Endodermal cell (in vitro differentiated cells): ENCODE measurements at places on chromosomes 1 and 21. TPM values are rescaled to one million over a fixed set of nuclear protein-coding genes. Genes with fewer than 3 reads are reported as not detected.

- DNase-seq = no peak
Observed at GRCh38 chr1:185966471-185966870, 232.3 kb downstream of the HMCN1 start.

Gene MSH4
- 0.13 to 0.34 TPM (median 0.14 TPM) in 3 replicates for total RNA-seq

GRCh38 chr1:192756847-192757246 is 52.0 kb upstream of the RGS2 start:
- peak; percentile 63 for DNase-seq

DNA sequence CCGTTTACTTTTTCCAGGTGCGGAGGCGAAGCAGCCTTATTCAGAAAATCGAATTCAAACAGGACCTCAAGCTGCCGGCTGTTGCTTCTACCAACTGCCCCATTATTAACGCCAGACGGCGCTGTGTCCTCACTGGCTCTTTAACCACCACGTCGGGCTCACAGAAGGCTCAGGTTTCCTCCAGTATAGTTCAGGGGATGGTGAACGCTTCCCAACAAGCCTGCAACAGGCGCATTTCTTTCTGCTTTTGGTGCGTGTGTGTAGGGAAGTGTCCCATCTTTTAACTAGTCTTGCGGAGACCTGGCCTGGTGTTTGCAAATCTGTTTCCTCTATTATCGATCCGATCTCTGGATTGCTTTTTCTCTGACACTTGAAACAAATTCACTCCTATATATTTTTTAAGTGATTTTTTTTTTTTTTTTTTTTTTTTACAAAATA is 791 bp upstream of the STUM start:
- peak; percentile 94 for DNase-seq

DNA sequence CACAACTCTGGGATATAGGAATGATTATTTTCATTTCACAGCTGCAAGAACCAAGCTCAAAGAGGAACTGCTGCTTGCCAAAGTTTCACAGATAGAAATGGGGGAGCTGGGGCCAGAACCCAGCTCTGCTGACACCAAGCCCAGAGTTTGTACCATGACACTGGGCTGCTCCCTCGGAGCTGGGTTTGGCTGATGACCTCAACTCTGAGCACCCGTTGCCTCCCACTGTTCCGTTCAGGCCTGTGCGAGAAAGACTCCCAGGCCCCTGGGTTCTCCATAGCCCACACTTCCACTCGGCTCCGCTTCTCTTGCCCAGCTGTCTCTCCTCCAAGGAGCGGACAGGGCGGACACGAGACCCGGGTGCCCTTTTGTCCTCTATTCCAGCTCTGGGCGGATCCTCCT is 55.2 kb downstream of the NGF start:
- no peak for DNase-seq

Gene PLA2G2C
- not detected in 2 replicates for total RNA-seq

DNA sequence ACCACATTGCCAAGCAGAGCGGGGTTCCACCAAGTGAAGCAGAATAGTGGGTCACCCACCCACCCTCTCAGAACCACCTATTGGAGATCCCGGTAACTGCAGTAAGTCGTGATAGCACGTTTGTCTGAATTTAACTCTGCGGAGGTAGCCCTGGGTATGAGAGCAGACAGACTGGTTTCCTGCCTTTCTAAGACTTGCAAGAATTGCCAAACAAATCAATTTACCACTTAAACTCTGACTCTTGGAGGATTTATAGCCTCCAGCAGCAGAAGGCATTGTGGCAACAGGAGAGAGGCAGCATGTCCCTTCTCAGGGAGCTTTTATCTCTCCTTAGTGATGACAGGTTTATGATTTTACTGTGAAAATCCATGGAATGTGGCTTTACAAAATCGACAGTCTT is 287.9 kb upstream of the FMN2 start:
- DNase-seq = no peak

Gene MTMR11
- 5.3 and 6.6 TPM in 2 replicates for total RNA-seq

GRCh38 chr1:159076438-159077119 is at the start of gene AIM2:
Gene AIM2 (minus strand): TSS chr1:159076766. CDS start chr1:159073499, 3,267 bp downstream.
- DNase-seq = no peak

- DNase-seq = no peak
Observed at GRCh38 chr1:57340334-57341070, 83.4 kb downstream of the DAB1 start.

- DNase-seq = no peak
Observed at GRCh38 chr1:171081314-171081753, 9.4 kb upstream of the FMO3 start.

Gene IL22RA1
- total RNA-seq = not detected in 2 replicates

GRCh38 chr1:77831976-77832711 is 52.7 kb downstream of the MIGA1 start:
- no peak for DNase-seq

- DNase-seq = no peak
Observed at GRCh38 chr1:34874296-34874952, 14.9 kb upstream of the SMIM12 start.

DNA sequence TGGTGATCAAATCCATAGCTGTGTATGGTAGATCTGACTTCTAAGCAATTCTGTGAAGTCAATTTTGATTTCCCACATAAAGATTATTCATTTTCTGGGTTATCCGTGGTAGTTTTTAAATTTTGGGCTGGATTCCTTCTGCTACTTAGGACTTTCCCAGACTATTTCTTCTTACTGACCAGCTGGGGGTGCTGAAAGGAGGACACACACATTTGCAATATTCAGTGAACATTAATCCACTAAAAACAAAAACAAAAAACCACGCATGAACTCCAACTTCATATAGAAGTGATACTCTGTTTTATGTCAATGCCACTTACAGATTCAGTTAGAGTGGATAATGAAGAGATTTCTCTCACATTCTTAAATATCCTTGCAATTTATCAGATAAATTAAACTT is 105.4 kb downstream of the KCTD3 start:
- no peak for DNase-seq

GRCh38 chr1:178161516-178161915 is 67.6 kb downstream of the RASAL2 start:
- DNase-seq = no peak

GRCh38 chr1:87176514-87176913 is 152.2 kb upstream of the LMO4 start:
- no peak for DNase-seq

DNA sequence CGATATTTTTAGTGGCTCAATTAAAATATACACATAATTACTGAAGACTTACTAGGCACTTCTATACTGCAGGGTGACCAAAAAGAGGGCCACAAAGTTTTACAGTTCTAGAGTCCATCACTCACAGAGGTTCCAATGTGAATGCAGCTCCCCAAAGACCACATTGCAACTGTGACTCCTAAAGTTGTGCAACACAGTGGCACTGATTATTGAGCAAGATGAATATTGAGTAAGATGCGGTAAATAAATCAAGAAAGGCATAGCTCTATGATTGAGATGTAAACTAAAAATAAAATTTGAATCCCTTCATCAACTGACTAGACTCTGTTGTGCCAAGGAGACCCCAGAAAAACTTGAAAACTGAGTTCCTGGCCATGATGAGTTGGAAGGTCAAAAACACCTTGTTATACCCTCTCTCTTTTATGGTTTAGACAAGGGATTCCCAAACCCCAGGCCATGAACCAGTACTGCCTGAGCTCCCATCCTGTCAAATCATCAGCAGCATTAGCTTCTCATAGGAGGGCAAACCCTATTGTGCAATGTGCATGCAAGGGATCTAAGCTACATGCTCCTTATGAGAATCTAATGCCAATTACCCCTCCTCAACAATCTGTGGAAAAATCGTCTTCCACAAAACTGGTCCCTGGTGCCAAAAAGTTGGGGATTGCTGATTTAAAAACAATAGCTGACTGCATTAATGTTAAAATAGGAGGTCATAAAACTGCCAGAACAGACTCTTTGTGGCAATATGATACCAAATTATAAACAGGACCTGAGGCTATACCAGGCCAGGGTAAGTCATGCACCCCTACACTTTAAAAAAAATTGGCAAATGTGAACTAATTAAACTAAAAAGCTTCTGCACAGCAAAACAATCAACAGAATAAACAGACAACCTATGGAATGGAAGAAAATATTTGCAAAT is 94.3 kb downstream of the ADGRL4 start:
- no peak for DNase-seq

Gene SELL
- total RNA-seq = not detected in 2 replicates
